Fibroblast of skin of right quadriceps (primary cell): ENCODE measurements at places on chromosomes 3 and 15.

- no peak for DNase-seq
Observed at GRCh38 chr3:1499694-1500093, 406.9 kb downstream of the CNTN6 start.

GRCh38 chr15:100937171-100937570 is 18.0 kb downstream of the LRRK1 start:
- DNase-seq = no peak

DNA sequence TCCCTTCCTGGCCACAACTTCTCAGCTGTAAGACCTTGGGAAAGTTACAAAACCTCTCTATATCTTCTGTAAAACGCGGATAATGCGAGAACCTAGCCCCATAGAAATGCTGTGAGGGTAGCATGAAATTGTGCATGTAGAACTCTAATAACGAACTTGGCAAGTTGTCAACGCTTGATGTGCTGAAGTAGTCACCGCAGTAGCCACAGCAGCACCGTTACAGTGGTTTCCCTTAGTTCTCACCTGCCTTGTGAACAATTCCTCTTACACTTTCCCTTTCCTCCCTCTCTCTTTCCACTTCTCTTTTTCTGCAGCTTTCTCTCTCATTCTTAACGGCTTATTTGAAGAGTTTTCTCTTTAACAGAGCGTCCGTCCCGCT is 447 bp upstream of the SHQ1 start:
- no peak for DNase-seq

DNA sequence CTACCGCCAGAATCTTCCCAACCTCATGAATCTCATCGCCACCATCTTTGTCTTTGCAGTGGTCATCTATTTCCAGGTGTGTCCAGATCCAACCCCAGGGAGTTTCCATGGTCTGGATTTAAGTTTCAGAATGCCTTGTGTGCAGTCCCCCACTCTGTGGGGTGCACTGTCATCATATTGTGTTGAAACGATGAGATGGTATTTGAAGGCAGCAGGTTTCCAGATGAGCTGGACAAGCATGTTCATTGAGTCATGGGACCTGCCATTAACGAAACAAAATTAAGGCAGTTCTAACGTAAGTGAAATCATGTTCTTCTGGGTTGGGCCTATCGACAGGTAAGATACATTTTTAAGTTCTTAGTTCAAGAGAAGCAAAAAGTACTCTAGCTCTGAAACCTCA is 12.7 kb downstream of the SEC61A1 start:
- DNase-seq = no peak

DNA sequence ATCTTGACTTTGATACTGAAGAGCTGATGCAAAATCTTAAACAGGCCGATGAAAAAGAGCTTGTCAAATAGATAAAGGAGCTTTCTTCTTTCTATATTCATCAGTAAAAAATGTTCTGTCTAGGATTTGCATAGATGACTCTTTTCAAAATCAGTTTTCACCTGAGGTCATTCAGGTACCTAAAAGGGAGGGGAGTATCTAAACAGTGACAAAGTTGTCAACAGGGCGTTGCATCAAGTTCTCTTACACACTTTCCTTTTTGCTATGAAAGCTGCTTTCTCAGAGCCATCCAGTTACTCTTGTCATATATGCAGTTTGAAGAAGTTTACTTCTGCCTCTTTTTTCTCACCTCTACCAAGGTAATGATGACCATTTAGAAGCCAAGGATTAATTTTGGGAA is 60.0 kb downstream of the AKAP13 start:
- no peak for DNase-seq

- no peak for DNase-seq
Observed at GRCh38 chr3:145815707-145816413, 345.1 kb downstream of the PLOD2 start.

DNA sequence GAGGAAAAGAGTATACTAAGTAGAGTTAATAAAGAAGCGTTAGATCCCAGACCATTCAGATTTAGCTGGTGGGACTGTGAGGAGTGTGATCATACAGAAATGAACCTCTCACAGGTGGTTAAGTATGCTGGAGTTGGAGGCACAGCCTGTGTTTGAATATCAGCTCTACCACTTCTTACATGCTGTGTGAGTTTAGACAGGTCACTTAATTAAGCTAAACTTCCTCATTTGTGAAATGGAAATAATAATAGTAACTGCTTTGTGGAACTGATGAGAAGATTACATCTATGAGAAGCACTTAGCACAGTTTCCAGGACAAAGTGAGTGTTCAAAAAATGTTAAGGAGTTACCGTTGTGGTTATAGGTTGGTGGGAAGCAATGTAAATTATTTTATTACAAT is 8.4 kb downstream of the ACP3 start:
- no peak for DNase-seq

GRCh38 chr3:114378760-114379159 is 84.9 kb downstream of the TIGIT start:
- DNase-seq = no peak
